ENCODE measurements at places on chromosomes 6 and 20.

DNA sequence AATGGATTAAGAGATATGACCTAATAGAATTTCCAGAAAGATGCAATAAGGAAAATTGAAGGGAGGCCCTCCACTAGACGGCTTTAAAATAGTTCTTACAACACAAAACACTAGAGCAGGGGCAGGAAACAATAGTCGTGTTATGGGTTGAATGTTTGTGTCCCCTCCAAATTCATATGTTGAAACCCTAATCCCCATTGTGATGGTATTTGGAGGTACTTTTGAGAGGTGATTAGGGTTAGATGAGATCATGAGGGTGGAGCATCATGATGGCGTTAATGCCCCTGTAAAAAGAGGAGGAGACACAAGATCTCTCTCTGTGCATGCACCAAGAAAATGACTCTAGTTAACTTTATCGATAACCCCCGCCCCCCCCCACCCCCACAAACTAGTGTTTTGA, 104.0 kb upstream of the HMGN3 start:
- no peak for DNase-seq

GRCh38 chr6:138685781-138686180, 87.8 kb upstream of the CCDC28A start:
- no peak for DNase-seq

DNA sequence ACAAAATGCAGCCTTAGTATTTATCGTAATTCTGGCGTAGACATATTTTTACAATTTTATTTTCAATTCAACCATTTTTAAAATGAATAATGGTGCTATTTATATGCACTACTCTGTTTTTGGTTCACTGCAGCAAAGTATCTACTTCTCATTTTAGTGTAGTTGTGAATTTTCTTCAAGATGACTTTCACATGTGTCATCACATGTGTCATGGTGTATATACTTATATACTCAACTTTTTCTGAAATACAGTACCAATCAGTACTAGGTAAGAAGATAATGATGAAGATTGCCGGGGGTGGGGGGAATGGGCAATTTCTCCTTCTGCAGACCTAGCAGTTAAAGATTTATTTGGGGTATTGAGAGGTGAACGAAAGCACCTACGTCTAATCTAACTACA, 634.5 kb downstream of the PHF3 start:
- no peak for DNase-seq

GRCh38 chr6:110357664-110358552, at the start of gene METTL24:
METTL24 (minus strand) TSS chr6:110358349; CDS start chr6:110358272, 77 bp downstream.
- peak; percentile 33 for DNase-seq

DNA sequence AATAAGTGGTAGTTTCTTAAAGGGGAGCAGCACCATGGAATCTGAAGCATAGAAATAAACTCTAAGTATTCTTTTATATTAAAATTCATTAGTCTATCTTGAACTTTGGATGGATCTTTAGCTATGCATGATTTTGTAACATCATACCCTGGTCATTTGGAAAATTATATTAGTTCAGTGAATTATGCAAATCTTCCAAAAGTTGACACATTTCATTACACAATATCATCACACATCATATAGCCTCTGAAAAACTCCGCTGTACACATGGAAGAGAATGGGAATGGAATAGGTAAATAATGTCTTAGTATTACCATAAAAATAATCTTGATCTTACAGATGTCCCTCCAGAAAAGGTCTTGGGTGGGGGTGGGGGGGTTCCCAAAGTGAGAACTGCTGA, 96.1 kb downstream of the ATXN1 start:
- no peak for DNase-seq

- peak; percentile 59 for DNase-seq
Measured at GRCh38 chr6:32668226-32668747, 1.8 kb upstream of the HLA-DQB1 start.

DNA sequence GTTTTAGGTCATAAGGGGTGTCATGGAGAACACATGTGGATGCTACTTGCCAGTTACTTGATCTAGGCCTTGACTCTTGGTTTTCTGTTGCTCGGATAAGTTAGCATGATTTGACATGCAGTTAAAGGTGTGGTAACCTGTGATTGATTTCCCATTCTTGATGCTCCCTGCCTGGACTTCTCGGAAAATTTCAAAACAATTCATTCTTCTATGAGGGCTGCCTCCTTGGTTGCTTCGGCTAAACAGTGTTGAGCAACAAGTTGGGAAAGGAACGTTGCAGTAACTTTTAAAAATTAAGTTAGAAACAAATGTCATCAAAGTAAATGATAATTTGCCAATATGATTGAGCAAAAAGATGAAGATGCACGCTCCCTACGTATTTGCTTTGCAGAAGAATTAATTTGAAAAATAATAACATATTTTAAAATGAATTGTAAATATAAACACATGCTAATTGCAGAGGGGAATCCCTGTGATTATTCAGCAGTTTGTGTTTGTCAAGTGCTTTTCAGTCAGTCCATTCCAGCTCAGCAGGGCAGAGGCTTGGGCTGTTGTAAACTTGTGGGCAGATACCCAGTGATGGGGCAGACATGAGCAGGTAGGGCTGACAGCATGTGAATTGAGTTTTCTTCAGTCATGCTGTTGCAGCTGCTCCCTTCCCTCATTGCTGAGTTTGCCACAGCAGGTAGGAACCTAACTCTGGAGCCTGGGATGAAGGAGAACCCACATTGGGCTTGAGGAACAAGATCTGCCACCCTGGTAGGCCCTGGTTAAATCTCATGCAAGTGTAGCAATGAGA, 110.2 kb downstream of the ESR1 start:
- no peak for DNase-seq

- no peak for DNase-seq
Measured at GRCh38 chr20:20215976-20216727, 151.8 kb upstream of the INSM1 start.
